ENCODE measurements at places on chromosomes 6 and 20. TPM values are rescaled to one million over a fixed set of nuclear protein-coding genes. Genes with fewer than 3 reads are reported as not detected.
A peak's percentile ranks its signal among the peaks of the same experiment; 100 is the strongest.

DNA sequence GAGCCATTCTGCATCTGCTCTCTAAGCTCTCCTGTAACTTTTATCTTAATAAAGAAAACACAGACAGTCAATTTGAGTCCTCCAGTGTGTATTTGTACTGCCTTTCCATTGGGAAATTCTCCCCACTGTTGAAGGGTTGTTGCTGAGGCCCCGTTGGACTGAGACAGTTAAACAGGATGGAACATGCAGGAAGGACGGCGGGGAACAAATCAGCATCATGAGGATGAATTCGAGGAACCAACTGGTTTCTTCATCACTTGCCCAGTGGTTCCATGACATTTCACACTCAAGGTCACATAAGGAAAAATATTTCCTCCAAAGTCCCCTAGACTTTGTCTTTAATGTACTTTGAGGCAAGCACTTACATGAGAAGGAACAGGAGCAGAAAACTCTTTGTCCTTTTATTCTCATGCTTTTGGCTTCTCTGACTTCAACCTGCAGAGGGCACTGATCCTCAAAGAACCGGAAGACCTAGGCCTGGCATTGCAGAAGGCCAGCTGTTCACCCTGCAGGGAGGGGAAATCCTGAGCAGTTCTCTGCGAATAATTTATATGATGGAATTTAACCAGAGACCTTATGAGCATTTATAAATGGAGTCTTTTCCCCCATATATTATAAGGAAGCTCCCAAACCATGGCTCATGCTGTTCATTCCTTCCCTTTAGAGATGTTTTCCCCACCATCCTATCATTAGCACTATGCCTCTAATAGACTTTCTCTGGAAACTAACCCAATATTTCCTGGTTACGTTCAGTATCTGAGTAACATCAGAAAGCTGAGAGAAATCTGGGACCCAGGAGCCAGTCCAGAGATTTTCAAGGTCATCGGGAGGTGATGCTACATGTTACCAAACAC lies 55.2 kb upstream of the ADGRF1 start:
- no peaks in the 10 kb centered on the region for H3K4me1 ChIP-seq
- no peak overlapping the region for H3K27ac ChIP-seq
- no peak overlapping the region for H3K4me3 ChIP-seq
- H3K27me3 ChIP-seq = no peaks in the 10 kb centered on the region
- no peak for DNase-seq
- no peaks in the 10 kb centered on the region for H3K36me3 ChIP-seq

Gene E2F3
- total RNA-seq = 3.7 TPM

- H3K36me3 ChIP-seq = no peaks in the 10 kb centered on the region
- H3K27me3 ChIP-seq = no peaks in the 10 kb centered on the region
- peaks cover 29% of the 10 kb centered on the region for H3K4me1 ChIP-seq
- no peak overlapping the region for H3K4me3 ChIP-seq
- no peak for DNase-seq
These were observed 3.4 kb upstream of the SYS1 start for GRCh38 chr20:45359406-45360148.

Gene CALHM4
- 0.42 TPM for total RNA-seq

DNA sequence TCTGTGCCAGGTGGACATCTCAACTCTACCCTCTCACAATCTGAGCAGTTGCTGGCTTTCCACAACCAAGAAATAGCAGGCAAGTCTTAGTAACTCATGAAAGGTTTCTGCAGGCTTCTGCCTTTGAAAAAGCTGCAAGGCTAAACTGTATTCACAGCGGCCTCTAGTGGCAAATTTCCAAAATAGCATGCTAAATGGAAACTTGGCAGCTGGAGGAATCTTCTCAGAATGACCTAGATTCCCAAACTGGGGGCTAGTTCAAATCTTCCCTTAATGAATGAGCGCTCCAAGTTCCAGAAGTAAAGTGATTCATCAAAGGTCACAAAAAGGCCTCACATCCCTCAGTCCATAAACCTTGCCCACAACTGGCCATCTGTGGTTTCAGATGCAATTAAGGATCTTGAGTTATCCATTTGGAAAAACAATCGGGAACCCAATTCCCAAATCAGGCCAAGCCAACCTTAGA lies 11.9 kb upstream of the CPNE5 start:
- H3K27me3 ChIP-seq = no peaks in the 10 kb centered on the region
- no peaks in the 10 kb centered on the region for H3K4me1 ChIP-seq
- peaks cover 34% of the 10 kb centered on the region for H3K36me3 ChIP-seq
- peak; percentile 72 for DNase-seq
- H3K27ac ChIP-seq = no peak overlapping the region
- H3K4me3 ChIP-seq = no peak overlapping the region
